Breast epithelium (tissue), 4 donors: ENCODE measurements at places on chromosomes 11 and 22. TPM values are rescaled to one million over a fixed set of nuclear protein-coding genes. Genes with fewer than 3 reads are reported as not detected.
A peak's percentile ranks its signal among the peaks of the same experiment; 100 is the strongest.

NOX4 gene
- total RNA-seq = 5.1 TPM

GRCh38 chr22:49328630-49329405 is 498.9 kb downstream of the BRD1 start:
- H3K36me3 ChIP-seq = no peaks in the 10 kb centered on the region
- H3K4me3 ChIP-seq = no peak overlapping the region
- no peaks in the 10 kb centered on the region for H3K4me1 ChIP-seq
- no peak overlapping the region for H3K27ac ChIP-seq
- H3K27me3 ChIP-seq = no peaks in the 10 kb centered on the region
- no peak for DNase-seq

DNA sequence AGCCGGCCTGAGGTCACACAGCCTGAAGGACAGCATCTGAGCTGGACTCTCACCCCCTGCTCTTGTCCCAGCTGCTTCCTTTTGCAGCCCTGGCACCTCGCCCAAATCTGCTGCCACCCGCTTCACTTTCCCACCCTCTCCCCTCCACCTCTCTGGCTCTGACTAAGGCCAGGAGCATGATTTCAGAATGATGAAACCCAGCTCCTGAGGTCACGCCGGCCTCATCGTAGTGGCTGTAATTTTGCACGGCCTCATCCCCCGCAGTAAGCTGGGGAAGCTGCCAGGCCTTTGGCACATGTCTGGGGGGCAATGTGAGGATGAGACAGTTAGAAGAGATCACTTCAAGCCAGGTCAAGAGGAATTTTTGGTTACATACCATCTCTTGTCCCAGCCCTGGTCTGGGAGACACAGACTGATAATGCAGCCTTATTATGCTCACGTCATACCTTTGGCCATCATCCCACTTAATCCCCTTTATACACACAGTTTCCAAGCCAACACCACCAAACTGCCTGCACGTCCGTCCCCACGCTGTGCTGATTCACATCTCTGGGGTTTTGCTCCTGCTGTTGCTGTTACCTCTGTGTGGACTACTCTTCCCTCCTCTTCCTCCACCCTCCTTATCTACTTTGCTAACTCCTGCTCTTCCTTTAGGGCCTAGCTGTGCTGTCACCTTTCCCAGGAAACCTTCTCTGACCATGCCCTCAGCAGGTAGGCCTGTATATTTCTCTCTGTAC is 58.1 kb downstream of the CHRDL2 start:
- DNase-seq = peak; percentile 45
- peak overlapping the region; percentile 82 for H3K27ac ChIP-seq
- H3K4me1 ChIP-seq = no peaks in the 10 kb centered on the region
- H3K27me3 ChIP-seq = no peaks in the 10 kb centered on the region

GRCh38 chr11:63763496-63764339 is 4.9 kb downstream of the ZFTA start:
- no peaks in the 10 kb centered on the region for H3K4me1 ChIP-seq
- H3K27me3 ChIP-seq = no peaks in the 10 kb centered on the region
- H3K4me3 ChIP-seq = peak overlapping the region; percentile 68
- no peak for DNase-seq

TRPM5 gene
- total RNA-seq = not detected

GRCh38 chr11:108970221-108970991 is 305.5 kb downstream of the DDX10 start:
- H3K27ac ChIP-seq = no peak overlapping the region
- no peak overlapping the region for H3K4me3 ChIP-seq
- H3K4me1 ChIP-seq = no peaks in the 10 kb centered on the region
- no peaks in the 10 kb centered on the region for H3K36me3 ChIP-seq
- no peaks in the 10 kb centered on the region for H3K27me3 ChIP-seq
- no peak for DNase-seq

- H3K4me1 ChIP-seq = no peaks in the 10 kb centered on the region
- no peaks in the 10 kb centered on the region for H3K36me3 ChIP-seq
- H3K27me3 ChIP-seq = no peaks in the 10 kb centered on the region
Observed at GRCh38 chr22:19874307-19875060, 19.8 kb upstream of the GNB1L start.

DNA sequence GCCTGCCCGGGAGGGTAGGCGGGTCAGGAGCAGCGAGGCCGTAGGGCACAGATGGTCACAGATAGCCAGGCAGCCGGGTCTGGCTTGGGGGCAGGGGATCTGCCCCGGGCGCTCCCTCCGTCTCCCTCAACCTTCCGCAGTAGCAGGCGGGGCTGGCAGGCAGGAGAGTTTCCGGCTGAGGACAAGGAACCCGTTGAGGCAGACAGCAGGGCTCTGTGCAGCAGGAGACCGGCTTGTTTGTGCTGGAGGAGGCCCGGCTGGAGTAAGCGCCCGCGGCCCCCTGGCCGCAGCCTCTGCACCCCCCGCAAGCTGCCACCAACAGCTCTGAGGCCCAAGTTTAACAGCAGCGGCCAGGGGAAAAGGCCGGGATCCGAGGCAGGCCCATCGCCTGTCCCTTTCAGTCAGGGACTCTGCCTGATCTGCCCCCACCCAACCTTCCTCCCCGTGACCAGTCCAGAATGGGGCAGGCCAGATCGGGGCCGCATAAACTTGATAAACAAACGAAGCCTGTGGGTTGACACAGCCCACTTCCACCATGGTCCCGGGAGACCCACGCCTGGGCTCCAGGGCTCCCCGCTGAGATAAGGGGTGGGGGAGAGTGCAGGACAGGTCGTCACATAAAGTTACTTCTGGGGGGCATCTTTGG is 13.6 kb downstream of the SCARF2 start:
- peak; percentile 30 for DNase-seq
- no peak overlapping the region for H3K4me3 ChIP-seq
- peak overlapping the region; percentile 74 for H3K27ac ChIP-seq
- H3K27me3 ChIP-seq = no peaks in the 10 kb centered on the region
- no peaks in the 10 kb centered on the region for H3K36me3 ChIP-seq

DNA sequence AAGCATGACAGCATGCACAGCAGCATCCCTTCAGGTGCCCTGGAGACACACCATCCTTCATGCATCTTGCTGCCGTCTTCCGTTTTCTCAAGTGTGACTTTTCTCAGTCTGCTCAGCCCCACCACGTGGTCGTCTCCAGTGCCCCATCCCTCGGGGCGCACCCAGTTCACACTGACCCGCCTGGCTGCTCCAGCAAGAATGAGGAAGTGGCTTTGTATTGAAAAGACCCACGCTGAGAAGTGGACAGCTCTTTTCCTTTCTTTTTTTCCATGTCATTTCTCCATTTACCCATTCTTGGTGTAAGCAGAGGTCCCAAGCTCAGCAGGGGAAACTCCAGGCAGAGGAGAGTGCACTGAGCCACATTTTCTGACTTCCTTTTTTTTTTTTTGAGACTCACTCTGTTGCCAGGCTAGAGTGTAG is 14.5 kb downstream of the SERPINH1 start:
- no peaks in the 10 kb centered on the region for H3K4me1 ChIP-seq
- DNase-seq = peak; percentile 70
- no peaks in the 10 kb centered on the region for H3K36me3 ChIP-seq
- H3K4me3 ChIP-seq = no peak overlapping the region
- H3K27me3 ChIP-seq = no peaks in the 10 kb centered on the region

DNA sequence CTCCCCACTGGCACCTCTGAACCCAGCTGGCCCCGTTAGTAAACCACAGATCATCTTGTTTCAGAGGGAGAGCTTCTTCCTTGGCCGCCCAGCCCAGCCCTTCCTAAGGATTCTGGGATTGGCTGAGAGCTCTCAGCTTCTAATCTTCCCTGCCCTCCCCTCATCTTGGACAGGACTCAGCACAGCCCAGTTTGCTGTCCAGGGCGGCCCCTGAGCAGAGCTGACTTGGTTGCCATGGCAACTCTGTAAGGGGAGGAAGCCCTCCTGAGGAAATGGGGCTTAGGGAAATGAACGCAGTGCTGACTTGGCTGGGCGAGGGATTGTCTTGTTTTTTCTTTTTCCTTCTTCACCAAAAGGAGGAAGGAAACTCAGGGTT is 4.6 kb downstream of the APOL4 start:
- H3K4me3 ChIP-seq = no peak overlapping the region
- no peaks in the 10 kb centered on the region for H3K36me3 ChIP-seq
- DNase-seq = no peak
- H3K4me1 ChIP-seq = no peaks in the 10 kb centered on the region
- peak overlapping the region; percentile 80 for H3K27ac ChIP-seq

DNA sequence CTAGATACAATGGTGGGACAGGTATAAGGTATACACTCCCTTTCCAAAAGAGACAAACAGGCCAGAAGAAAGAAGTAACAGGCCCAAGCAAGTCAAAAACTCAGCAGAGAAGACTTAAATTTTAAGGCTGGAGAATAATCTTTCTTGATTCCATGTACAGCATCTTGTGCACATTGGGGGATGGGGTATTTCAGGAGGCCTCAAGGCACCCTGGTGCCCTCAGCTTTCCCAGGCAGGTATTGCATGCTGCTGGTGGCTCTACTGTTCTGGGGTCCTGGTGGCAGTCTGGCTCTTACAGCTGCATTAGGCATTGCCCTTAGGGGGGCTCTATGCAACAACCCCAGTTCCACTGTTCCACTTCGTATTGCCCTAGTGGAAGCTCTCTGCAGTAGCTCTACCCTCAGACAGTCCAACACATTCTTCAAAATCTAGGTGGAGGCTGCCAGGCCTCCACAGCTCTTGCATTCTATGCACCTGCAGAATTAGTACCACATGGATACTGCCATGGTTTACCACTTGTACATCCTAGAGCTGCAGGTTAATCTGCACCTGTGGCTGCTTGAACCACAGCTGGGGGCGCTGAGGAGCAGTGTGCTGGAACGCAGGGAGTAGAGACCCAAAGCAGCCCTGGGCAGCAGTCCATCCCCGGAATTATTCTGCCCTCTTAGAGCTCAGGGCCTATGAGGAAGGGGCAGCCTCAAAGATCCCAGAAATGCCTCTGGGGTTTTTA is 4.2 kb upstream of the CTSC start:
- no peak overlapping the region for H3K27ac ChIP-seq
- no peaks in the 10 kb centered on the region for H3K4me1 ChIP-seq
- no peak for DNase-seq
- H3K36me3 ChIP-seq = no peaks in the 10 kb centered on the region
- no peaks in the 10 kb centered on the region for H3K27me3 ChIP-seq

DNA sequence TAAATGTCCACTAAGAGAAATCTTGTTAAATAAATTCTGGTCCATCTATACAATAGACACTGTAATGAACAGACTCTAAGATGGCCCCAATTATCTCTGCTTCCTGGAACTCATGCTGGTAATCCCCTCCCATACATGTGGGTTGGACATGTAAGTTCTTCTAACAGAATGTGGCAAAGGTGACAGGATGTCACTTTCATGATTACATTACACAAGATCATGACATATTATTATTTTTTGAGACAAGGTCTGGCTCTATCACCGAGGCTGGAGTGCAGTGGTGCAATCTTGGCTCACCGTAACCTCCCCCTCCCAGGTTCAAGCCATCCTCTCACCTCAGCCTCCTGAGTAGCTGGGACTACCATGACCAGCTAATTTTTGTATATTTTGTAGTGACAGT is 14.6 kb upstream of the NDUFC2 start:
- no peaks in the 10 kb centered on the region for H3K36me3 ChIP-seq
- no peaks in the 10 kb centered on the region for H3K27me3 ChIP-seq
- H3K4me3 ChIP-seq = no peak overlapping the region
- H3K27ac ChIP-seq = no peak overlapping the region
- DNase-seq = no peak

- DNase-seq = peak; percentile 51
- no peaks in the 10 kb centered on the region for H3K4me1 ChIP-seq
- H3K27ac ChIP-seq = peak overlapping the region; percentile 81
- H3K27me3 ChIP-seq = no peaks in the 10 kb centered on the region
- H3K4me3 ChIP-seq = peak overlapping the region; percentile 50
Observed at GRCh38 chr11:71284525-71285092, 32.2 kb upstream of the SHANK2 start.

DNA sequence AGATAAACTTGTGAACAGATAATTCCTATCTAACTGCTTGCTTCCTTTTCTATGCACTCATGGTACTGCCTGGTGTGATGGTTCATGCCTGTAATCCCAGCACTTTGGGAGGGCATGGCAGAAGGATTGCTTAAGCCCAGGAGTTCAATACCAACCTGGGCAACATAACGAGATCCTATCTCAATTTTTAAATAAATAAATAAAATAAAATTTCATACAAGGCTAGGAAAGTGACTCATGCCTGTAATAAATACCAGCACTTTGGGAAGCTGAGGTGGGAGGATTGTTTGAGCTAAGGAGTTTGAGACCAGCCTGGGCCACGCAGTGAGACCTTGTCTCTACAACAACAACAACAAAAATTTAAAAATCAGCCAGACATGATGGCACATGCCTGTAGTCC is 166.6 kb downstream of the COMMD9 start:
- no peaks in the 10 kb centered on the region for H3K27me3 ChIP-seq
- H3K36me3 ChIP-seq = no peaks in the 10 kb centered on the region
- H3K4me3 ChIP-seq = no peak overlapping the region
- H3K27ac ChIP-seq = no peak overlapping the region
- no peaks in the 10 kb centered on the region for H3K4me1 ChIP-seq
- DNase-seq = no peak

DNA sequence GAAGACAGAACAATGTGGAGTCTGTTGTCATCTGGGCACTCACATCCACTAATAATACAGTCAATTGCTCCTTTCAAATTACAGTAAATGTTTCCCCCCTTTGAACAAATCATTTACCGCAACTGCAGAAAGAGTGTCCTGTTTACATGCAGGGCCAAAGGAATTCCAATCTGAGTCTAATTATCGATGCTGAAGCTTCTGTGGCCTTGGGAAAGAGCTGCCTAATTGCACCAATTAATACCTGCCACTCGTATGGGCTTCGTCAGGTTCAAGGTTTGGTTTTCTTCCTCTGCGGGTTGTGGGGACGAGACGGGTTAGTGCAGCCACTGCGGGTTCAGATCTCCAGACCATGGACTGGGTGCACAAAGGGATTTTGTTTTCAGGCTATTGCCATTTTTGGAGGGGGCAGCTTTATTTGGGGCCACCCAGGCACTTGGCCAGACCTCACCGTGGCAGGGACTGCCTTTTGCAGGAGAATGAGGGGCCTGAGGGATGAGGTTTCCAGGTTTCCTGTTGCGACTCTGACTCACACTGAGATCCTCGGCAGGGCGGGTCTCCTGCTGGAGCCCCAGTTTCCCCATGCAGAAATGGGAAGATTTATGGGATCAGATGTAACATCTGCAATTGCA is 147.6 kb downstream of the MIAT start:
- H3K36me3 ChIP-seq = no peaks in the 10 kb centered on the region
- H3K4me3 ChIP-seq = no peak overlapping the region
- no peaks in the 10 kb centered on the region for H3K27me3 ChIP-seq
- no peaks in the 10 kb centered on the region for H3K4me1 ChIP-seq
- no peak overlapping the region for H3K27ac ChIP-seq

DNA sequence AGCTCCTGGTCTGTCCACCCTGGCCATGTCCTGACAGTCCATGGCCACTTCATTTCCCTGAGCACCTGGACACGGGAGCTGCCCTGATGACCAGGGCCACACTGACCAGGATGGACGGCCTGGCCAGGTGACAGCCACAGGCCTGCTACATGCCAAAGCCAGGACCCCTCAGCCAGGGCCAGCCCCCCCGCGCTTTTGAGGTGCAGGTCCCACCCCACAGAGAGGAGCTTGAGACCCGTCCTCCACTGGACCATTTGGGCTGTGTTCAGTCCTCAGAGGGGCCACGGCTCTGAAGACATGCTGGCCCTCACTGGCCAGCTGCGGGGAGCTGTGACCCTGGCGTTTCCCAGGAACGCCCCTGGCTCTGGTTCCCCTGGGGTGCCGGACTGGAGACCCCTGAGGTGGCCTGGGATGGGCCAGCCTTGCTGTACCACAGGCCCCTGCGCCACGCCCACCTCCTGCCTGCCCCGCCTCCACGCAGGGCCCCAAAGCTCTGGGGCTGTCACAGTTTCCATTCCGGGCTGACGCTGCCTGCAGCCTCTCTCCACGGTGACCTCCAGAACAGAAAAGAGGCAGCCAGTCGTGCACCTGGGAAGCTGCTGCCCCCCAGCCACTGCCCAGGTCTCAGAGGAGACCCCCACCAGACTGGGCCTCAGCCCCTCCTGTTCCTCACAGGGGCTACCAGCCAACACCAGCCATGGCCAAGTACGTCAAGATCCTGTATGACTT is 18.2 kb downstream of the EPS8L2 start:
- peaks cover 5% of the 10 kb centered on the region for H3K4me1 ChIP-seq
- DNase-seq = no peak
- H3K27ac ChIP-seq = no peak overlapping the region
- no peaks in the 10 kb centered on the region for H3K36me3 ChIP-seq
